ENCODE measurements at places on chromosomes 6 and 20.

GRCh38 chr20:1500496-1500895 lies 9.3 kb upstream of the SIRPB2 start:
- DNase-seq, result no peak

GRCh38 chr20:14336686-14337085 lies 726 bp downstream of the FLRT3 start:
- DNase-seq, result no peak

DNA sequence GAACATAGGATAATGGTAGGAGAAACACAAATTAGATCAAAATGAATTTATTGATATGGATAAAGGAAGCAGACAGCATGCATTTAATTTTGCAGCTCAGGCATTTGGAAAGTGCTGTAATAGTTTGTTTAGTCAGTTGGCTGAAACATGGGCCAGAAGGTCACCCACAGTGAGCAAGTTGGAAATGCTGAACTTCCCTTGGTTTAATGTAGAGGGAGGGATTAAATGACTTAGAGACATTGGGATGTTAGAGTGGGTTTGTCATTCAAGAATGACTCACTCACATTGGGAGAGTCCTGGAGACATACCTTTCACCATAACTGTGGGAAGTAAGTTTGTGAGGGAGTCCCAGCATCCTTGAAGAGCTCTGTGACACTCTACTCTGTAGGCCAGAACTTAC lies 231.5 kb upstream of the PLCB4 start:
- DNase-seq, result no peak

- no peak for DNase-seq
These were observed 31.5 kb downstream of the SNX5 start for GRCh38 chr20:17936761-17937732.

- no peak for DNase-seq
These were observed 16.1 kb downstream of the SCAF8 start for GRCh38 chr6:154749341-154749740.

- DNase-seq, result no peak
These were observed 79.4 kb upstream of the TRAF3IP2 start for GRCh38 chr6:111685058-111685457.

DNA sequence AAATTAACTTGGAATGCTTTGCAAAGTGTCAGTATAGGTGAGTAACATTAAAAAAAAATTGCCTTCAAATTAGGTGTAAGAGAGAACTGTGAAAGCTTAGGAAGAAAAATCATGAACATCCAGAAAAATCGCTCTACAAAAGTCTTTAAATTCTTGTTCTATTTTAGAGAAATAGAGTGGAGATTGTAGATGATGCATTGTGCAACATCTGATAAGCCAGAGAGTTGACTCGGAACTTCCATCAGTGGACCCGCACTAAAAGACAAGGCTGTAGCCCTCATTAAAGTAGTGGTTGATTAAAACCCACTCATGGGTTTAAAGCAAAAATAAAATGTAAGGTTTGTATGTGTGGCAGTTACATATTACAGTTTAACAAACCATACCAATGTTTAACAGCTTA lies 35.8 kb downstream of the MAP3K4 start:
- DNase-seq, result no peak

GRCh38 chr6:134240665-134241431 lies 77.1 kb downstream of the SGK1 start:
- DNase-seq, result no peak

- no peak for DNase-seq
These were observed 75.5 kb downstream of the ANKS1A start for GRCh38 chr6:34964564-34964963.

DNA sequence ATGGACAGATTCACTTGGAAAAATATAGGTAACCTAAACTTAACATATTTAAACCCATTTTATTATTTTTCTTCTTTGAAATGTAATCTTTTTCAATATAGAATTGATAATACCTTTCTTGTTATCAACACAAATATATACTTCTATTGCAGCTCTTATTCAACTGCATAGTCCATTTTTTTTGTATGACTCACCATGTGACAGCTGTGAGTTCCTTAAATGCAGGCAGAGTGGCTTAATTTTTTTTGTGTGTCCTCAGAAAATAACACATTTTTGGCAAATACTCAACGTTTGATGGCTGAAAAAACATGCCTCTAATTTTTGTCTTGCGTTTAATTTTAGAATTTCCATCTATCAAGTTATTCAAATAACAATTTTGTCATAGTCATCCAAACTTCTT lies 454.8 kb downstream of the PHF3 start:
- DNase-seq, result no peak

DNA sequence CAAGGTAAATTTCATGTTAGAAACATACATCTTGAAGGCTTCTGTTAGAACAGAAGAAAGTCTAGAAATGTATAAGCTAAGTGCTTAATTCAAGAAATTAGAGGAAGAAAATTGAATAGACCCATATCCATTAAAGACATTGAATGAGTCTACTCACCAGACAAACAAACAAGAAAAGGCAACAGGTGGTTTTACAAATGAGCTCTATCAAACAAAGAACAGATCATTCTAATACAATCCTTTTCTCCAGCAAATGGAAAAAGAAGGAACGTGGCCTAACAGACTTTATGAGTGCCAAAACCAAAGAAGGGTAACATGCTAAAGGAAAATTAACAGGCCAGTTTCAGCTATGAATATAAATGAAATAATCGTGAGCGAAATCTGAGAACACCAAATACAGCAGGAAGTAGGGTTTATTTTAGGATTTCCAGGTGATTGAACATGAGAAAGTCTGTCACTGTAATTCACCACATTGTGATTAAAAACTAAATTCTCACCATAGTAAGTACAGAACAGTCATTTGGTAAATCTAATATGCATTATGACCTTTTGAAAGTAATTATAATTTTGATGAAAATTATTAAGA lies 22.6 kb downstream of the MTHFD1L start:
- no peak for DNase-seq

DNA sequence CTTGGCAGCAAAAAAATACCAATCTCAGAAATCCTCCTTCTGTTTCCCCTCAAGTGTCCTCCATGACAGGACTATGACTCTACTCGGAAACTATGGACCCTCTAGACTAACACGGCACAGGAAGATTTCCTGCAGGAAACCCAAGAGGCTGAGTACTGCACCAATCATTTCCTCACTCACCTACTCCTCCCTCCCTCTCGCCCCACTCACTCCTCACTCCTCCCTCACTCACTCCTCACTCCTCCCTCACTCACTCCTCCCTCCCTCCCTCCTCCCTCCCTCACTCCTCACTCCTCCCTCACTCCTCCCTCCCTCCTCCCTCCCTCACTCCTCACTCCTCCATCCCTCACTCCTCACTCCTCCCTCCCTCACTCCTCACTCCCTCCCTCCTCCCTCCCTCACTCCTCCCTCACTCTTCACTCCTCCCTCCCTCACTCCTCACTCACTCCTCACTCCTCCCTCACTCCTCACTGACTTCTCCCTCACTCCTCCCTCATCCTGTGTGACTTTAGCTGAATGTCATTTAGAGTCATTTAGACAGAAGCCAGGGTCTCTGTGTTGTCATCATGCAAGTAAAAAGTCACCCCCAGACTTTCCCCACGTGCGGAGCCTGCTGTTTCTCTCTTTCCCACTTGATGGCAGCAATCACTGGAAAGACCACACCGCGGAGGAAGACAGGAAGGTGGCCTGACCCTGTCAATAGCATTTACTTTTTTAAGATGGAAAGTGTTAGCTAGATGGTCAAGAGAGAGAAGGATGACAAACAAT lies 226.8 kb upstream of the PDE10A start:
- no peak for DNase-seq

- no peak for DNase-seq
These were observed 163.6 kb downstream of the NRN1 start for GRCh38 chr6:5843078-5843477.
